Left lung (tissue), 14 donors: ENCODE measurements at places on chromosomes 5 and 9.

GRCh38 chr5:60673334-60673733 lies 26.6 kb downstream of the DEPDC1B start:
- no peaks in the 10 kb centered on the region for H3K36me3 ChIP-seq
- no peak for DNase-seq
- H3K4me1 ChIP-seq: no peaks in the 10 kb centered on the region
- no peak overlapping the region for H3K27ac ChIP-seq
- no peak overlapping the region for H3K4me3 ChIP-seq
- H3K27me3 ChIP-seq: no peaks in the 10 kb centered on the region

GRCh38 chr5:73431204-73431851 lies 17.2 kb downstream of the FOXD1 start:
- no peak overlapping the region for H3K27ac ChIP-seq
- peaks cover 100% of the 10 kb centered on the region for H3K27me3 ChIP-seq
- no peak for DNase-seq
- H3K4me1 ChIP-seq: peaks cover under 1% of the 10 kb centered on the region

DNA sequence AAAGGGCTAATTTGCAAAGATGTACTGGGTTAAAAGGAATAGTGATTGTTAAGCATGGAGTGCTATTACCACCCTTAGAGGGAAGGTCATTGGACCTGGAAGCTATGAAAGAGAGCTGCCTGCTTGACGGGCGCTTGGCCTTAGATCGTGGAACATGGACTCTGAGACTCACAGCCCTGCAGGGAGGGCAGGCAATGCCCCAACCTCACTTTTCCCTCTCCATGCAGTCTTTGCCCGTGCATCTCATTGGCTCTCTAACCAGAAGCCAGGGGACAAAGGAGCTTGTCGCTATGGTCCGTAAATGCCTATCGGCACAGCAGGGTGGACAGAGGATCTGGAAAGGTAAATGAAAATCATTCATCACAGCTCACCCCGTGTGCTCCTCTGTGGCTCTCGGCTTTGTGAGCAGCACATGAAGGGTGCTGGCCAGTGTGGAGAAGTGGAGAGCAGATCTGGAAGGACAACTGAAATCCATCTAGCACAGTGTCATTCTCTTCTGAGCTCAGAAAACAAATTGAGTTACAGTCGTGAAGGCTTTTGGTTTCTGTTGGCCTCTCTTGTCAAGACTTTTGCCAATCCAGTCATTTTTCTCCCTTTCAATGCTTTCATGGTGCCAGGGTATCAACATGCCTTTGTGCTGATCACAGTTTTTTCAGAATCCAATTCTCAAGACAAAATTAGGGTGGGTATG lies 186.2 kb downstream of the SNX18 start:
- no peaks in the 10 kb centered on the region for H3K36me3 ChIP-seq
- H3K4me3 ChIP-seq: no peak overlapping the region
- H3K27ac ChIP-seq: no peak overlapping the region
- no peaks in the 10 kb centered on the region for H3K27me3 ChIP-seq
- peaks cover 14% of the 10 kb centered on the region for H3K4me1 ChIP-seq
- DNase-seq: no peak

DNA sequence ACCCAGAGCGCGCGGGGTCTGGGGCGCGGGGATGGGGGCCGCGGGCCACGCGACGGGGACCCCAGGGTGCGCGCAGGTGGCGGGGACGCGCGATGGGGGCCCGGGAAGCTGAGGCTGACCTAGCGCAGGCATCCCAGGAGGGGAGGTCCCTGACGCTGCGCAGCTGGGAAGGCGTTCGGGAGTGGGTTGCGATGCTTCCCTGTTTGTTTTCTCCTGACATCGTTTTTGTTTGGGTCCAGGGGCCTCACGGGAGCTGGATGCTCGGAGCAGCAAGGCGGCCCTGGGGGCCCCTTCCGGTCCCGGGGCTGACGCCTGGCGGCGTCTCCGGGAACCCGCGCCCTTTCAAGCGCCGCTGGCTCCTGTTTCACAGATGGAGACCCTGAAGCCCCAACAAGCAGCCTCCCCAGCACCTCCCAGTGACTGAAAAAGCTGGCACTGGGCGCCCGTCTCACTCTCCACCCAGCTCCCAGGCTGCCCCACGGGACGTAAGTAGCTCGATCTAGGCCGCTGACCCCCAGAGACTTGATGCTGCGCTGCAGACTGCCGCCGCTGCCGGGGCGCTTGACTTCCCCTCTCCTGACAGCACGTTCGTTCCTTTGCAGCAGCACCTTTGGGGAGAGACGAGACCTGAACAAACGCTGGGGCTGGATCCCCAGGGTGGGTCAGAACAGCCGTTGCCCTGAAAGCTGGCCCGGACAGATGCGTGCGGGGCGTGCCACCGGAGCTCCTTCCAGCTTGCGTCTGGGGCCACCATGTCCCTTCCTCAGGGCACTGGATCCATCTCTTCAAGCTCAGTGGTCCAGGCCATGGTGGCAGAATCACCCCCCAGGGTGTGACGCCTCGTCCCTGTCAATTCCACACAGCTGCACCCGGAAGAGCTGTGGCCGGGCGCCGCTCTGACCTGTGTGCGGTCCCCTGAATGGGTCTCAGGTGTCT lies 593 bp downstream of the BRD3OS start:
- peak; percentile 53 for DNase-seq
- no peaks in the 10 kb centered on the region for H3K27me3 ChIP-seq
- H3K4me1 ChIP-seq: peaks cover 18% of the 10 kb centered on the region
- H3K4me3 ChIP-seq: peak overlapping the region; percentile 92
- H3K27ac ChIP-seq: no peak overlapping the region
- no peaks in the 10 kb centered on the region for H3K36me3 ChIP-seq

DNA sequence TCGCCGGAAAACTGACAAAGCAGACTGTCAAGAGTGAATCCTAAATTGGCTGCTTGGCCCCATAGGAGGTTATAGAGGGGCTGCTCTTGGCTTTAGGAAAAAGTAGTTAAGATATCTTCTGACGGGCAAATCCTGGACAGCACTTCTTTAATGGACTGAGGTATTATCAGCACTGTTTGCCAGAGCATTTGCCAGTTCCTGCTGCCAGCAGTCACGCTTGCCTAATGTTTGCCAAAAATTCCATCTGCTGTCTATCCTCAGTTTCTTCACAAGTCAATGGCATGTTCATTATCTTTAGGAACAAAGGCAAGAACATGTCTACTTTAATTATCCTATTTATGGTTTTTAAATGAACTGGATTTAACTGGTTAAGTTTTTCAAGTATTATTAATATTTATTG lies 25.8 kb upstream of the SREK1 start:
- no peak for DNase-seq
- H3K27me3 ChIP-seq: no peaks in the 10 kb centered on the region
- no peak overlapping the region for H3K27ac ChIP-seq
- no peaks in the 10 kb centered on the region for H3K36me3 ChIP-seq

- H3K27ac ChIP-seq: no peak overlapping the region
- no peak overlapping the region for H3K4me3 ChIP-seq
- no peaks in the 10 kb centered on the region for H3K36me3 ChIP-seq
- H3K4me1 ChIP-seq: peaks cover 8% of the 10 kb centered on the region
Observed at GRCh38 chr5:78644741-78645300, 3.8 kb downstream of the LHFPL2 start.

GRCh38 chr5:131260895-131261294 lies 3.0 kb upstream of the CDC42SE2 start:
- peaks cover 54% of the 10 kb centered on the region for H3K4me1 ChIP-seq
- no peaks in the 10 kb centered on the region for H3K36me3 ChIP-seq
- no peak for DNase-seq
- H3K27me3 ChIP-seq: no peaks in the 10 kb centered on the region
- no peak overlapping the region for H3K4me3 ChIP-seq
- no peak overlapping the region for H3K27ac ChIP-seq

- no peak overlapping the region for H3K27ac ChIP-seq
- no peaks in the 10 kb centered on the region for H3K27me3 ChIP-seq
- no peak overlapping the region for H3K4me3 ChIP-seq
- no peak for DNase-seq
- H3K36me3 ChIP-seq: no peaks in the 10 kb centered on the region
Observed at GRCh38 chr9:107700847-107701246, 211.3 kb upstream of the KLF4 start.

GRCh38 chr5:57718155-57718554 lies 235.5 kb upstream of the ACTBL2 start:
- H3K27ac ChIP-seq: no peak overlapping the region
- H3K4me1 ChIP-seq: no peaks in the 10 kb centered on the region
- no peaks in the 10 kb centered on the region for H3K27me3 ChIP-seq
- no peak overlapping the region for H3K4me3 ChIP-seq

DNA sequence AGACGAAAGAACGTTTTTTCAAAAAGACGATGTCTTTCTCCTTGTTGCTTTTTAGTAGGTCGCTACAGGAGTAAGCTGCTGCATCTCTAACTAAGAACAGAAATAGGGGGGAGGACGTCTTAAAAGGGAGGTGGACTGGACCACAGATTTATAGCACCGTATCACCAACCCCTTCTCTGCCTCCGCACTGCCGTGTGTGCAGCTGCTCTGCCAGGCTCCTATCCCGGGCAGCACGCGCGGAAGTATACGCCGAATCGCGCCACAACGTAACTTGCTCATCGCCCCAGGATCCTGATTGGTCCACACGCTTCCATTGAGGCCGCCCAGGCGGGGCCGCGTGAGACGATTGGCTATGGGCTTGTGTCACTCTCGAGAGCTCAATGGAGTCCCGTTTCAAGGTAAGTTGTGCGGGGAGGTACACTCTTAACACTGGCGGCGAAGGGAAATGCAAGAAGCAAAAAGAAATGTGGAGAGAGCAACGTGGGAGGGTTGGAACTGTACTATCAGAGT lies at the start of gene ELAVL2:
TSS of gene ELAVL2 (minus strand) at position 121 of the 510 bp plus-strand sequence. CDS start 64,006 bp downstream, outside the sequence.
- no peaks in the 10 kb centered on the region for H3K36me3 ChIP-seq
- peaks cover 99% of the 10 kb centered on the region for H3K27me3 ChIP-seq
- DNase-seq: peak; percentile 73
- no peaks in the 10 kb centered on the region for H3K4me1 ChIP-seq

- H3K4me1 ChIP-seq: peaks cover 46% of the 10 kb centered on the region
- no peak for DNase-seq
- no peak overlapping the region for H3K4me3 ChIP-seq
- peaks cover 6% of the 10 kb centered on the region for H3K36me3 ChIP-seq
- H3K27me3 ChIP-seq: no peaks in the 10 kb centered on the region
- H3K27ac ChIP-seq: no peak overlapping the region
Observed at GRCh38 chr5:39405083-39405843, 19.5 kb downstream of the DAB2 start.

GRCh38 chr5:112436144-112436543 lies 17.1 kb upstream of the EPB41L4A start:
- H3K4me3 ChIP-seq: no peak overlapping the region
- no peak for DNase-seq
- no peaks in the 10 kb centered on the region for H3K27me3 ChIP-seq

- H3K4me3 ChIP-seq: no peak overlapping the region
- no peak for DNase-seq
- peak overlapping the region; percentile 88 for H3K27ac ChIP-seq
- no peaks in the 10 kb centered on the region for H3K27me3 ChIP-seq
Observed at GRCh38 chr9:129945314-129945713, 97.7 kb downstream of the FNBP1 start.

- no peaks in the 10 kb centered on the region for H3K4me1 ChIP-seq
- no peak overlapping the region for H3K4me3 ChIP-seq
- H3K27ac ChIP-seq: no peak overlapping the region
- no peaks in the 10 kb centered on the region for H3K27me3 ChIP-seq
- H3K36me3 ChIP-seq: no peaks in the 10 kb centered on the region
Observed at GRCh38 chr9:73059247-73059646, 92.4 kb upstream of the ANXA1 start.

DNA sequence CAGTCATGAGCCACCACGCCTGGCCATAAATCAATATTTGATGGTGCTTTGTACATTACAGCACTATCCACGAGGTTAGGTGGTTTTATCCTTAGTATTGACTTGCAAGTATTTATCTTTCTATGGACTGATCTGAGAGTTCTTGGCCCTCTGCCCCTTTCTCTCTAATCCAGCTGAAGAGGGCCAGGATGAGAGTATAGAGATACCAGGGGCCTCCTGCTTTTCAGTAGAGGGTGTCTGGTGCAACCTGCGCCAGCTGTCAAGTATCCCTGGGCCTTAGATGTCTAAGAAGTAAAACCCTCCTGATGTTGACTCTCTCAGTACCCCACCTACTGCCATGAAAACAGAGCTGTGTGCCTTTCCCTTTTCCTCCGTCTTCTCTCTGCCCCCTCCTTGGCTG lies 153.4 kb downstream of the SLIT3 start:
- no peak overlapping the region for H3K27ac ChIP-seq
- no peak for DNase-seq
- H3K36me3 ChIP-seq: no peaks in the 10 kb centered on the region
- H3K4me3 ChIP-seq: no peak overlapping the region

- H3K4me3 ChIP-seq: peak overlapping the region; percentile 70
- no peak for DNase-seq
- H3K27me3 ChIP-seq: peaks cover 22% of the 10 kb centered on the region
Observed at GRCh38 chr9:133477992-133478850, 678 bp downstream of the SLC2A6 start.

GRCh38 chr5:172686539-172687390 lies 45.7 kb downstream of the NEURL1B start:
- no peaks in the 10 kb centered on the region for H3K36me3 ChIP-seq
- no peak overlapping the region for H3K4me3 ChIP-seq
- H3K27ac ChIP-seq: no peak overlapping the region
- peaks cover 5% of the 10 kb centered on the region for H3K4me1 ChIP-seq

DNA sequence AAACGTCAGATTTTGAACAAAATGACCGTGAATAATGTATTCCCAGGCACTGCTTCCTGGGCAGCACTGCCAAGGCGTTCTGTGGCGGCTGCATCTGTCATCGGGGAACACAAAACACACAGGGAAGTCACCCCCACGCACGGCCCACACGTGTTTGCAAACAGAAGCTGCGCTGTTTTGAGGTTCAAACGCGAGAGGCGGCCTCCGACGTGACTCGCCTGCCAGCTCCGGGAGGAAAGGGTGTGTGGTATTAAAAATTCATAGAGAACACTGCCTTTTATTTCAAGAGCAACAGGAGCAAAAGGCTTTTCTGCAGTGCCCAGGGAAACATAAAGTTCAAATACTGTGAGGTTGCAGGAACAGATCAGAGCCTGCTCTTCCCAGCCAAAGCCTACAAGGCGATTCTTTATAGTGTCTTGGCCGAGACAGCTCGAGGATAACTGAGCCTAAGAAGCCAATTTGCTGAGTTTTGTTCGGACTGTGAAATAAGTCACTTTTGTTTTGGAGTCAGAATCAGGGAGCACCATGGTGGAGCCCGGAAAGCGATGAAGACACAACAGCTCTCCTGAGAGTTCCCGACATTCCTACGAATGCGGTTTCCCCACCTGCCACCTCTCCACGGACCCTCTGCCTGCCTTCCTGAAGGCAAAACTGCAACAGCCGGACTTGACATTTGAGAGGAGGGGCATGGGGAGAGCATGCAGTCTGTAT lies 115.3 kb upstream of the IRX2 start:
- no peak overlapping the region for H3K27ac ChIP-seq
- no peak overlapping the region for H3K4me3 ChIP-seq
- no peaks in the 10 kb centered on the region for H3K4me1 ChIP-seq
- H3K27me3 ChIP-seq: no peaks in the 10 kb centered on the region
- no peaks in the 10 kb centered on the region for H3K36me3 ChIP-seq

DNA sequence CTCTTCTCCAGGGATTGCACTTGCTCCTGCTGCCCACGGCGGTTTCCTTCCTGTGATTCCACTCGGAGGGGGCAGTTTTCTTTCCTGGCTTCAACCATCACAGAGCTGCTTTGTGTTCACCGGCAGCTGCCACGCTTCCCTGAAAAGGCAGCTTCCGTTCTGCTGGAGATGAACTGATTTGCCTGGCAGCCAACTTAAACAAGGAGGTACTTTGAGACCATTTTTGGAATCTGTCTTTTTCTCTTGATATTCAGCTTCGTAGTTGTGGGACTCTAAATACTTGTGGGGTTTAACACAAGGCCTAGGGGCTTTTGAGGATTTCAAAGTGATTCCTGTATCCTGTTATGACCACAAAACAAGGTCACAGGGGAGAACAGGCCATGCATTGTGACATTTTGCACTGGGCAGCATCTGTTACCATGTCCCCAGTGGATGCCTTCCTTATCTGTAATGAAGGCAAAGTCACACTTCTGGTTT lies 192.0 kb downstream of the MTRR start:
- H3K27ac ChIP-seq: no peak overlapping the region
- DNase-seq: no peak
- no peaks in the 10 kb centered on the region for H3K4me1 ChIP-seq
- no peaks in the 10 kb centered on the region for H3K36me3 ChIP-seq
- H3K4me3 ChIP-seq: no peak overlapping the region
